Kidney epithelial cell (primary cell): ENCODE measurements at places on chromosomes 16 and 17. TPM values are rescaled to one million over a fixed set of nuclear protein-coding genes. Genes with fewer than 3 reads are reported as not detected.

GRCh38 chr17:43547659-43548256 is 1.6 kb upstream of the ETV4 start:
- no peak for DNase-seq

GRCh38 chr16:30063278-30063892 is 2.2 kb upstream of the ALDOA start:
- DNase-seq = no peak

- DNase-seq = no peak
These were observed 37.4 kb downstream of the ARHGAP23 start for GRCh38 chr17:38465391-38466345.

DNA sequence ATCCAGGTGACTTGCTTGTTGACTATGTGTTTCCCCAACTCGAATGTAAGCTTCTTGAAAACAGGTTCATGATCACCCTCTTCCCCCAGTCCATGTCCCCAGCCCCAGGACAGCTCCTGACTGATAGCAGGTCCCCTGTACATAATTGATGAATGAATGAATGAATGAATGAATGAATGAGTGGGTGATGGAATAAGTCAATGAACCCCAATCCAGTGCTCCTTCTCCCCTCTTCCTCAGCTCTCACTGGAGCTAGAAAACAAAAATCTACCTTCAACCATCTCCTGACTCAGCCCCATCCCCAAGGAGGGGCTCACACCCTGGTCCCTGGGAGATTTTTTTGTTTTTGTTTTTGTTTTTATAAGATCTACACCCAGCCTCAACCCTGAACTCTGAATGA is 16.2 kb upstream of the TVP23A start:
- DNase-seq = no peak

- peak; percentile 100 for DNase-seq
These were observed 483.1 kb upstream of the ERCC4 start for GRCh38 chr16:13436641-13437412.

- DNase-seq = no peak
These were observed 19.3 kb downstream of the FCSK start for GRCh38 chr16:70473446-70474319.

GRCh38 chr17:66468241-66469087 is 166.1 kb downstream of the PRKCA start:
- no peak for DNase-seq

GRCh38 chr17:2990396-2990795 is 73.0 kb downstream of the OR1D5 start:
- DNase-seq = no peak

- no peak for DNase-seq
These were observed 3.3 kb downstream of the LHX1 start for GRCh38 chr17:36940313-36941264.

DNA sequence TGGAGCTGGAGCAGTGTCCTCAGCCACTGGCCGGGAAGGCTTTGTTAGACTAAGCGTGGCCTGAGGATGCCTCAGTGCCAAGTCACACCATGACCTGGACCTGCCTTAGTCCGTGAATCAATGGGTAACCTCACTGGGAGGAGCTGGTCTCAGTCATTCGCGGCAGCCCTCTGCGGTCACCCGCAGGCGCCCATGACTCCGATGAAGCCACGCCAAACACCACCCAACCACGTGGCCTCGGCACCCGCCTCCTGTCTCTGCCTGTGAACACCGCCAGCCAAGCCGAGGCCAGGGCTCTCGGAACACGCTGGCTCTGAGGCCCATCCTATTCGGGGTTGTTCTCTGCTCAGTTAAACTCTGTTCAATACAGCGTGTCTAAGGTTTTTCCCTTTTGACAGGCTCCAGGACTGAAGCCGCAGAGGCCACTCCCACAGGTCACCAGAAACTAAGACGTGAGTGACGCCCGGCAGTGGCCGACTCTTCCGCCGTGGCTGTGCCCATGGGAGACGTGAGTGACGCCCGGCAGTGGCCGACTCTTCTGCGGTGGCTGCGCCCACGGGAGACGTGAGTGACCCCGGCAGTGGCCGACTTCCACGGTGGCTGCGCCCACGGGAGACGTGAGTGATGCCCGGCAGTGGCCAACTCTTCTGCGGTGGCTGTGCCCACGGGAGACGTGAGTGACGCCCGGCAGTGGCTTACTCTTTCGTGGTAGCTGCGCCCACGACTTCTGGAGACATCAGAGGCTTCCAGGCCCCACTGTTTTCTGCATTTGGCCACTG is 16.8 kb upstream of the PABPN1L start:
- DNase-seq = no peak

- no peak for DNase-seq
These were observed 1.4 kb upstream of the QRICH2 start for GRCh38 chr17:76309461-76309860.

GRCh38 chr17:81898029-81898866 is 3.8 kb upstream of the NPB start:
- no peak for DNase-seq

DNA sequence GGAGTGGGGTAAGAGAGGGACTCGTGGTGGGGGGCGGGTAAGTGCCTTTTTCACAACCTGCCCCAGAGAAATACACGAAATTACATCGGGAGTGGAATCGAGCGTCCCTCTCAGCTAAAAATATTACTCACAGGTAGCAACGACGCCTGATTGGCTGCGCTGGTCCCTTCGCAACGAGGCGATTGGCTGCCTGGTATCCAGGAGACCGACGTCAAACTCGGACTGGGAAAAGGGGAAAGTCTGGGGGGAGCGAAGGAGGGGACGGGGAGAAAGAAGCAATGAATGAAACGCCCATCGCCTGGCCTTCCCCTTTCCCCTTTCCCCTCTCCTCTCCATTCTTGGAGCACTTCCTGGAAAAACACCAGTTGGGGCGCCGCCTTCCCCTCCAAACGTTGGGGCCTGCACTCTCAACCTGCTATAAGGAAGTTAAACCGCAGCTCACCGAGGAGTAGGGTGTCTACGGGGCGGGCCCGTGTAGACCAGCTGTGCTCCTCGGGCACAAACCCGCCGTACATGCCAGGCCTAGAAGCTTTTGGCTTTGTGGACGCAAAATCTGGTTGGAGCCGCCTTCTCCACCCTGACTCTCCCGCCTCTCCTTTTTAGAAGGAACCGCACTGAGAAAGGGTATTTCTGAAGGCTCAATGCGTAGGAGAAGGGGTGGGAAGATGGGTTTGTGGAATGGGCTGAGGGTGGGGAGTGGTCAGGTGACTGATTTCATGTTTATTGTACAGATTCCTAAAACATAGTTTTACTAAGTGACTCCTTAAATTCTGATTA is 1.4 kb upstream of the TOB1 start:
- DNase-seq = peak; percentile 79

- no peak for DNase-seq
These were observed 13.6 kb upstream of the NKD1 start for GRCh38 chr16:50534556-50534955.

DNA sequence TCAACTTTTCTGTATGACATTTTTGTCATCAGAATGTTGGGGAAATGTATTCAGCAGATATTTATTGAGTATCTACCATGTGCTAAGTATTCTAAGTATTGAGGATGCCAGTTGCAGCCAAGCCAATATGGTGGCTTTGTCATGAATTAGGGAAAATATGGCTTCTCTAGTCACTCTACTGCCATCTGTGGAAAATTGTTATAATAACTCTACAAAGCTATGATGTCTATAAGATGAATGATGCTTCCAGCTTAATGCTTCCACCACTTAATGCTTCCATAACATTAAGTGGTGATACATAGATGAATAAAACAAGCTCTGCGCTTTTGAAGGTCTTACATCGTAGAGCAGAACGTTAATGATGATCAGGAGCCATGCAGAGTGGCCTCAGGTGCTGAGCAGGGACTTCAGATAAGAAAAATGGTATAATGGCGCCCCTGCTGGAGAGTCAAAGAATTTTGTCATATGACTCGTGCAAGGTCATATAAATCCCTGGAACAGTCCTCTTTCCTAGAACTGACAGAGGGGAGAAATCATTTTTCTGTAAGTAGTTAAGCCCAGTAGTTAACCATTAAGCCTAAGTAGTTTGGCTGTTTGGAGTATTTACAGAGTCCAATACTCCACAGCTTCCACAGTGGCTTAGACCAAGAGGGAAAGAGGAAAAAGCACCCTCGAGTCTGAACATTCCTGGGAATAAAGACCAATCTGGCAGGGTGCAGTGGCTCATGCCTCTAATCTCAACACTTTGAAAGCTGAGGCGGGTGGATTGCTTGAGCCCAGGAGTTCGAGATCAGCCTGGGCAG is 2.7 kb upstream of the TMIGD1 start:
- DNase-seq = no peak

- no peak for DNase-seq
These were observed 680 bp upstream of the CCL15 start for GRCh38 chr17:36001862-36002603.

DNA sequence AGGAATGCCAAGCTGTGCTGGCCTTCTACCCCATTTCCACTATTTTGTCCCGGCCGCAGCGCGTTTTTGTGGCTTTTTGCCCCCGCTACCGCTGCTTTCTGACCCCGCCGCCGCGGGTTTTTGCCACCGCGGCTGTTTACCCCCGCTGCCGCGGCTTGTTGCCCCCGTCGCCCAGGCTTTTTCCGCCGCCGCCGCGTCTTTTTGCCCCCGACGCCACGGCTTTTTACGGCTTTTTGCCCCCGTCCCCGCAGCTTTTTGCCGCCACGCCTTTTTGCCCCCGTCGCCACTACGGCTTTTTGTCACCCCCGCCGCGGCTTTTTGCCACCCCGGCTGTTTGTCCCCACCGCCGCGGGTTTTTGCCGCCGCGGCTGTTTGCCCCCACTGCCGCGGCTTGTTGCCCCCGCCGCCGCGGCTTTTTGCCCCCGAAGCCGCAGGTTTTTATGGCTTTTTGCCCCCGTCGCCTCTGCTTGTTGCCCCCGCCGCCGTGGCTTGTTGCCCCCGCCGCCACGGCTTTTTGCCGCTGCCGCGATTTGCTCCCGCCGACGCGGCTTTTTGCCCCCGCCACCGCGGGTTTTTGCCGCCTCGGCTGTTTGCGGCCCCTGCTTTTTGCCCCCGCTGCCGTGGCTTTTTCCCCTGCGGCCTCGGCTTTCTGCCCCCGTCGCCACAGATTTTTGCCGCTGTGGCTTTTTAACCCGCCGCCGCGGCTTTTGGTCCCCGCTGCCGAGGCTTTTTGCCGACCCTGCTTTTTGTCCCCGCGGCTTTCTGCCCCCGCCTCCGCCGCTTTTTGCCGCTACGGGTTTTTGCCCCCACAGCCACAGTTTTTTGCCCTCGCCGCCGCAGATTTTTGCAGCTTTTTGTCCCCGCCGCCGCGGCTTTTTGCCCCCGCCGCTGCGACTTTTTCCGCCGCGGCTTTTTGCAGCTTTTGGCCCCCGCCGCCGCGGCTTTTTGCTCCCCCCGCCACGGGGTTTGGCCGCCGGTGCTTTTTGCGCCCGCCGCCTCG is 520.4 kb upstream of the WSB1 start:
- no peak for DNase-seq

OR4D1 gene
- total RNA-seq = not detected in 2 replicates

AOC3 gene
- total RNA-seq = 0.08 and 0.55 TPM in 2 replicates

TPSG1 gene
- total RNA-seq = not detected in 2 replicates

KRT33B gene
- 0.17 TPM in 1 of 2 replicates, not detected in the other for total RNA-seq

CHST6 gene
- 1.6 and 2.4 TPM in 2 replicates for total RNA-seq

IL21R gene
- 1.1 and 1.6 TPM in 2 replicates for total RNA-seq

RHBDF1 gene
- total RNA-seq = 36.0 and 40.2 TPM in 2 replicates

TBC1D28 gene
- total RNA-seq = not detected in 2 replicates

KRTAP16-1 gene
- not detected in 2 replicates for total RNA-seq

NSRP1 gene
- 9.4 and 11.1 TPM in 2 replicates for total RNA-seq
